ENCODE measurements at places on chromosomes 1 and 21.

GRCh38 chr1:84253891-84254290 is 47.6 kb upstream of the SAMD13 start:
- DNase-seq: peak; percentile 82

- DNase-seq: no peak
Measured at GRCh38 chr1:219020386-219020785, 153.3 kb upstream of the LYPLAL1 start.

DNA sequence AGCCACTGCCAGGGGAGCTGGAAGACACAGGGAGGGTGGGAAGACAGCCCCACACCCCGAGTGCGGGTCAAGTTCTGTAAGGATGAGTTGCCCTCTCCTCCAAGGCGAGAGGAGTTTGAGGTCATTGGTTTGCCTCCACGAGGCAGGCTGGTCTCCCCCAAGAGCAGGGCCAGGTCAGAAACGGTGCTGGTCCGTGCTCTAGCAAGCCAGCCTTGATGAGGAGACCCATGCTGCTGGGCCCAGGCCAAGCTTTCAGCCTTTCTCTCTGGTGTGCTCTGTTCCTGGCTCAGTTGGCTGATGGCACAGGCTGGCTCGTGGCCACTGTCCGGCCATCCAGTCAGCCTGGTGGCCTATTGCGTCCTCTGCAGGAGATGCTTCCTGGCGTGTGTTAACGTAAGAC is 12.0 kb upstream of the PCBP3 start:
- no peak for DNase-seq

DNA sequence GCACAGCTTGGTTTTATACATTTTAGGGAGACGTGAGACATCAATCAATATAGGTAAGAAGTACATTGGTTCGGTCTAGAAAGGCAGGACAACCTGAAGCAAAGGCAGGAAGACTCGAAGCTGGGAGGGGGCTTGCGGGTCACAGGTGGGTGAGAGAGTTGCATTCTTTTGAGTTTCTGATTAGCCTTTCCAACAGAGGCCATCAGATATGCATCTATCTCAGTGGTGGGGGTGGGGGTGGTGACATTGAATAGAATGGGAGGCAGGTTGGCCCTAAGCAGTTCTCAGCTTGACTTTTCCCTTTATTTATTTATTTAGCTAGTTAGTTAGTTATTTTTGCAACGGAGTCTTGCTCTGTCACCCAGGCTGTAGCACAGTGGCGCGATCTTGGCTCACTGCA is 85.6 kb downstream of the WDR4 start:
- no peak for DNase-seq

DNA sequence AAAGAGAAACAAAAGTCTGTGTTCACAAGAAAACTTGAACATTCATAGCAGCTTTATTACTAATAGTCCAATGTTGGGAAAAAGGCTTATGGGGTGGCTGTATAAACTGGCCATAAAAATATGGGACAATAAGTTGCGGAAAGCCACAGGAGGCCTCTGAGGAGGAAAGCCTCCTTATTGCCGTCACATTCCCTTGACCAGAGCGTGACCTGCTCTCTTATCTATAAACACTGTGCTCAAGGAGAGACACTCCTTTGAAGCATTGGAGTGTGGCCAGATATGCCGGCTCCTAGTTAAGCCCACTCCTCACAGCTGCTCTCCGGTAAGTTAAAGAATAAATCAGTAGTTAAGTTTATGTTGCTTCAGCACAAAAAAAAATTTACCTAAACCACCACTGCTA is 19.7 kb downstream of the OR6Y1 start:
- no peak for DNase-seq

GRCh38 chr1:154546264-154547063 is 12.0 kb downstream of the UBE2Q1 start:
- DNase-seq: peak; percentile 81

DNA sequence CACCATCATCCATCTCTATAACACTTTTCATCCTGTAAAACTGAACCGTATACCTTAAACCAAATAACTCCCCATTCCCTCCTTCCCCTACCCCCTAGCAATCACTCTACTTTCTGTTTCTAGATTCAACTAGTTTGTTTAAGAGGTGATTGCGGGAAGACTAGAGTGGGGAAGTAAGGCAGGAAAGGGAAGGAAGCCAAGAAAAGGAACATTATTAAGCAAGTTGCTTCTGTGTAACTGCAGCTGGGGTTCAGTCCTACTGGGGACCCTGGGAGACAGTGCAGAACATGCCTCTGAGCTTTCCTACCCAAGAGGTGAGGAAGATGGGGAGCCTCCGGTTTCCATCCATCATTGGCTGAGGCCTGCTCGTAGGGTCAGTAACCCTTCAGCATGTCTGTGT is 28.9 kb upstream of the H3-3A start:
- DNase-seq: no peak

GRCh38 chr1:247905910-247906503 is 10.6 kb downstream of the OR2W3 start:
- DNase-seq: no peak

DNA sequence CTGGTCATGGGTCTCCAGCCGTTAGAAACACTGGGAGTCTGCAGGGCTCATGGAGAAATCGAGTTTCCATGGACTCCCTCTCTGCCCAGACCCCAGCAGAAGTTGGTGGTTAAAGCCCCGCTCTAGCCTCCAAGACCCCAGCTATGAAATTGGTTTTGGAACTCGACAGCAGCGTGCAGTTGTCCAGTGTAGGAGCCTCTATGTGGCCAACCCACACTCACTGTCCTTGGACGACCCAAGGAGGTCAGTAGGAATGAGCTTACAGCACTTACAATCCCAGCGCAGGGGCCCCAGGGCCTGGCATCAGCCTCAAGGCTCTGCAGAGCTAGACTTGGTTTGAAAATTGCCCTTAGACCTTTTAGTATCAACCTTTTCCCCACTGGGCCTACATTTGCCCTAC is 3.2 kb upstream of the PRDM16 start:
- DNase-seq: no peak

- no peak for DNase-seq
Measured at GRCh38 chr1:202923533-202923932, 3.5 kb downstream of the KLHL12 start.

DNA sequence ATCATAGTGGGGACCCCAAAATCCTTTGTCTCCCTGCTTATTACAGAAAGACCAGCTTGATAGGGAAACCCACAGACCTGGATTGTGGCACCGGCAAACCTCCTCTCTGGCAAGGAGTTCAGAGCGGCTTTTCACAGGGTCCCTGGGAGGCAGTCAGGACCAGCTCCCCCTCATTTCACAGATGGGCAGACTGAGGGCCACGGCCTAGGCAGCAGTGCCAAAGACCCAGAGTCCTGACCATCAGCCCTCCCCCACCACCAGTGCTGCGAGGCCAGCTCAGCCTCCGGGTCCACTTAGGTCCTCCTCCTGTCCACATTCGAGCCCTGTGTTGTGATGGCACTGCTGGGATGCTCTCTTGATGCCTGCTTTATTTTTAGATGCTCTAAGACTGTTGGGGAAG is 57.2 kb downstream of the CAMK2N1 start:
- DNase-seq: no peak

- DNase-seq: peak; percentile 71
Measured at GRCh38 chr1:163174524-163175437, 27.9 kb downstream of the RGS5 start.

DNA sequence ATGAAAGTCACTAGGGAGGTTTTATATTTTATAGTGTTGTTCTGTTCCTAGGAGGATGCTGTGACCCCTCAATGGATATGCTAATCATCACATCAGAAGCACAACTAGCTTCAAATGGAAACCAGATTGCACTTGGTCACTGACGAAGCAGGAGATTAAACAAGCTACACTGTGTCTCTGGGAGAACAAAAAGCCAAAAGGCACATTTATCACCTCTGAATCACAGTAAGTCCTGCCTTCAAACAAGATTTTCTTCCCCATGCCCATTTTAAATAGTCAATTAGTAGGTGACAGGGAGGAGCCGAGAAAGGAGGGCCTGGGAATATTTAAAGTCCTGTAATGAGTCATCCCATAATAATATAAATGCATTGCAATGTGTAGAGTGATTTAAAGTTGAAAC is 38.1 kb downstream of the RGS2 start:
- no peak for DNase-seq

DNA sequence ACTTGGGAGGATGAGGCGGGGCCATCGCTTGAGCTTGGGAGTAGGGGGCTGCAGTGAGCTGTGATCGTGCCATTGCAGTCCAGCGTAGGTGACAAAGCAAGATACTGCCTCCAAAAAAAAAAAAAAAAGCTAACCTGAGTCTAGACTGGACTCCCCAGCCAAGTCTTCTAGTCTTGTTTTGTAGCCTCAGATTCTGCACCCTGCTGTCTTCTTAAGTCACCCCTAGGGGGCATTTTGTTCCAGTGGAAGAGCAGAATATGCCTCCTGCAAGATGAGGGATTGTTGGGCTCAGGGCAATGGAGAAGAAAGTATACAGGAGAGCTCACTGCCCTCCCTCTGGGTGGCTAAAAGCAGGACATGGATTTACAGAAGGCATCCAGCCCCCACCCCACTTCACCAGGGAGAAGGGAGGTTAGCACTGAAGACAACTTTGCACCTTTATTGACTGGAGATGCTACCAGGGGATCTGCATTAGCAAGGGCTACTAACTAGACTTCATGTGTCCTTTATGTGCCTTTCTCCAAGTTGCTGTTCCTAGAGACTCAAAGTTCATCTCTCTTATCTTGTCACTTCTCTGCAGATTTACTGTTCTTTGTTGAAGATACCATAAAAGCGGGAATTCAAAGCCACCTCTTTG is 15.3 kb upstream of the RNF187 start:
- no peak for DNase-seq

GRCh38 chr1:8435569-8436071 is 117.7 kb downstream of the SLC45A1 start:
- DNase-seq: no peak

- DNase-seq: no peak
Measured at GRCh38 chr1:207331354-207332313, 10.2 kb downstream of the CD55 start.

DNA sequence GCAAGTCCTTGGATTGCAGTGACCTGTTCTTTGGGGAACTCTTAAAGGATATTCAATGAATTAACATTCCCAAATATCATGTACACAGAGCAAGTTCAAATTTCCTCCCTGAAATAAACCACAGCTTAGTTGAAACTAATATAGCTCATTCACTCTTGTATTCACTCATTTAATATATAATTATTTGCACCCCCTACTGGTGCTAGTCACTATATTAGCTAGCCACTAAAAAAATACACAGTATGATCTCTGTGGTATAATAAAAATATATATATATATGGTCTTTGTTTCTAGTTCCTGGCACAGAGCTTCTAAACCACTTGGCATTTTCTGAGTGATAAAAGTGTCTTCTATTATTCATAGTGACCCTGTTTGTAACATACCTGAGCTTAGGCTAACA is 177.3 kb upstream of the LYPLAL1 start:
- DNase-seq: no peak

DNA sequence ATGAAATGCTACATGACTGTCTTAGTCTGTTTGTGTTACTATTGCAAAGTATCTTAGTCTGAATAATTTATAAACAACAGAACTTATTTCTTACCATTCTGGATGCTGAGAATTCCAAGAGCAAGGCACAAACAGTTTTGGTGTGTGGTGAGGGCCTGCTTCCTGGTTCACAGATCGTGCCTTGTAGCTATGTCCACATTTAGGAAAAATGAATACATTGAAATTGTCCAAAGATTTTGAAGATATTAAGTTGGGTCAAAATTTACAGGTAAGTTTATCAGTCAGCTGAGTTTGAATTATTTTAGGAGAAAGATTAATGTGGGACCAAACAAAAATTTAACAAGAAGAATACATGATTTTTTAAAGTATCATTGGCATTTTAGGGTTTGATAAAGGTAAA is 293.5 kb downstream of the LTN1 start:
- no peak for DNase-seq

DNA sequence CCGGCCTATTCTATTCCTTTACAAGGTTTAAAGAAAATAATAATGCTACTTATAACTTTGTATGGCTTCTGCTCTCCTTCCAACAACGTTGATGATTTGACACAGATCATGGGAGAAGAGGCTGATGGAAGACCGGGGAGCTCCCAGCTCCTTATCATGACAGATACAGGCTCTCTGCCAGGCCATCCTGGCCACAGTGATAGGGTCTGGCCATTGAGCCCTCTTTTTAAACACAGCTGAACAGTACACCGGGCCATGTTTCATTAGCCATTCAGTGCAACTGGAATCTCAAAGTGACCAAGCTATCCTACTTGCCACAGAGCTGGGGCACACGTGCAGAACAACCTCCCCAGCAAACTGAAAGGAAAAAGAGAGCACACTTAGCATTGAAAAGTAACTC is 34.9 kb downstream of the DNAJC11 start:
- no peak for DNase-seq

GRCh38 chr1:37759451-37759850 is 5.5 kb downstream of the EPHA10 start:
- DNase-seq: no peak

- no peak for DNase-seq
Measured at GRCh38 chr1:23592209-23592892, 33.0 kb upstream of the ID3 start.

DNA sequence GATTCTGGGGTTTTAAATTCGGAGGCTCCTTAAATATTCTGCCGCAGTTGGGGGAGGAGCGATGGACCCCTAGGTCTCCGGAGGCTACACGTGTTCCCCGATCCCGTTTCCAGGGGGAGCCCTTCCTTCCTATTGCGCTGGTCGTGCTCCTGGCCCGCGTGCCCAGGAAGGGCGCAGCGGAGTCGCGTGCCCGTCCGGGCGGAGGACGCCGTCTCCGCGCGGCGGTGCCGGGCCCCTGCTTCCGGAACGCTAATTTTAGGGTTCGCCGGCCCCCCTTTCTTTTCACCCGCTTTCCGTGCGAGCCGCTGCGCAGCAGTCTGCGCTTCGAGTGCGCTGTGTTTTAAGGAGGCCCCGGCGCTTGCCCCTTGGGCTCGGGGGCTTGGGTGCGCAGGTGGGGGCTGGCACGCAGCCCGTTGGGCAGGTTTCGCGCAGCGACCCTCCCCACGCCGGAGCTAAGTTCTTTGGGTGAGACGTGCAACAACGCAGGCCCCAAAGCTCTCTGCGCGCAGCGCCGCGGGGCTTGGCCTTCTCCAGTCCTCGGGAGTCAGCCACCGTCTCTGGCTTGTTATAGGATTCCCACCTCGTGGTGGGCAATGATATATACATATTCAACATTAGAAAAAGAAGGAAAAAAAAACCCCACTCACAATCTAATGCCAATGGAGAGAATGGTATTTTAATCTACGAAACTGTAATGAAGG is 43.5 kb upstream of the DNAJC6 start:
- peak; percentile 71 for DNase-seq

DNA sequence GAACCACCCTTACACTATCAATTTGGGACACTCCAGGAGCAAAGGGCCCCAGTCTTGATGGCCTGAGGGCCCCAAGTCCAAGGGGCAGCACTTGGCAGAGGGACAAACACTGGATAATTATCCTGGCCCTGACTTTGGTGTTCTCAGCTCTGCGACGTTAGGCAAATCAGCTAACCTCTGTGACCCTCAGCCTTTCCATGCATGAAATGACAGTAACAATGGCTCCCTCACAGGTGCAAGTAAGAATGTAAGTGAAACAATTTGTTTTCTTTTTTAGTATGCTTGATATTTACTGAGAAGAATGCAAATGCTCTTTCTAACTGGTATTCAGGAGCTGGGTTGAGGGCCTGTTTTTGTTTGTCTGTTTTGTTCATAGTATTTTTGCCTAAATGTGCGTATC is 61.6 kb upstream of the PRDX6 start:
- no peak for DNase-seq

All from posterior cingulate gyrus (tissue), 11 donors.